ENCODE measurements at places on chromosomes 4 and X.

- no peak for DNase-seq
These were observed 2.8 kb upstream of the PCDH7 start for GRCh38 chr4:30717208-30718020.

GRCh38 chr4:65367306-65367705, 303.0 kb downstream of the EPHA5 start:
- no peak for DNase-seq

DNA sequence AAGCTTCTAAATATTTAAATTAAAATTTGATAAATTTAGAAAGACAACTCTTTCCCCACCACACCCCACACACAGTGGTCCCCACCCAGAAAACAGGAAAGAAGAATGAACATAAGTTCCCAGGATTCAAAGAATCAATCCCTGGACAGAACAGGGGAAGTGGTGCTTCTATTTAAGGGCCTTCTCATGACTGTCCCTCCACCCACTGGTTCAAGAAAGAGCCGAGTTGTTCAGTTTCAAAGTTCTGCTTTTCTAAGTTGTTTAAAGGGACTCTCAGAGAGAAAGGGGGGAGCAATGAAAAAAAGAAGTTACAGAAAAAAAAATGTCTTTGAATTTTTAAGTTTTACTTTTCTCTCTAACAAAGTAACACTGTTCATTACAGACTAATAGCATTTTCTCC, 195.8 kb downstream of the PDGFC start:
- DNase-seq, result no peak

- DNase-seq, result no peak
These were observed 1.6 kb upstream of the EXOC1 start for GRCh38 chr4:55851885-55852284.

GRCh38 chr4:7766086-7766485, 173.6 kb downstream of the AFAP1 start:
- DNase-seq, result no peak

DNA sequence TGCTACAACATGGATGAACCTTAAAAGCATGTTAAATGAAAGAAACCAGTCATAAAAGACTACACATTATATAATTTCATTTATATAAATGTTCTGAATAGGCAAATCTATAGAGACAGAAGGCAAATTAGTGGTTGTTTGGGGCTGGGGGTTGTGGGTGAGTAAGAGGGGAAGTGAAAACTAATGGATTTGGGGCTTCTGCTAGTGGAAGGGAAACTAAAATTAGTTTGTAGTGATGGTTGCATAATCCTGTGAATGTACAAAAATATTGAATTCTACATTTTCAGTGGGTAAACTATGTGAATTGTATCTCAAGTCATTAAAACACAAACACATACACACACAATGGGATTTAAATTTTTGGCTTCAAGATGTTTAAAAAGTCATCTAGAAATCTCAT, 25.4 kb upstream of the LIMCH1 start:
- no peak for DNase-seq

DNA sequence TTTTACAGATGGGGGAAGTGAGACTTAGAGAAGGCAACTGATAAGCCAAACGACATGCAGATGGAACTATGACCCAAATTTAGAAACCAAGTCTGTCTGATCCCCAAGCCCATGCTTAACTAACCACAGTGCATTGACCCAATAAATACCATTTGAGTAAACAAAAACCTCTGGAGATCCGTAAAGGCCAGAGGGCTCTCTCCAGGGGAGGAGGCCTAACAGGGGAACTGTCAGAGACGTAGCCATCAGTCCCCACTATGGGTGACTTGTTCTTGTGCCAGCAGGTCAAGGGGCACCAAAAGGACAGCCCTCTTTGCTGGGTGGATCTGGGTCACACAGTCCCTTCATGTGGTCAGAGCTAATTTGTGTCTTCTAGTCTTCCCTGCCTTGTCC, 420.2 kb downstream of the BCOR start:
- DNase-seq, result no peak

- DNase-seq, result no peak
These were observed 295.9 kb upstream of the TACR3 start for GRCh38 chr4:104015680-104016079.

GRCh38 chrX:11381464-11381863, 88.3 kb downstream of the AMELX start:
- DNase-seq, result no peak

DNA sequence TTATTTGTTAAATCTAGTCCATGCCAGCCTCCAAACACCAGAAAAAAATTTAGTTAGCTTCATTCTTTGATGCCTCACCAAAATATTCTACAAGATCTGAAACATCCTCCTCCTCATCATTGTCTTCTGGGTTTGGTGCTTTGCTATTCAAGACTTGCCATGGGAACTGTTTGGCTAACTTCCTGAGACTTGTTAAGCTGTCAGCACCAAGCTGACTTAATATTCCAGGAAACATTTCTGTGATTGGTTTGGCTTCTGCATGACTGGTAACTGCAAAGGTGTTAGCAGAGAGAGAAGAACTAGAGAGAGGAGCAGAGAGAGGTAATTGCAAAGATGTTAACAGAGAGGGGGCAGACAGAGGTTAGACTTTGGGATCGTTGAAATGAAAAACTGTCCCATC, 101.3 kb downstream of the PALLD start:
- no peak for DNase-seq

- no peak for DNase-seq
These were observed 97.1 kb upstream of the FAM9B start for GRCh38 chrX:9131066-9131465.

DNA sequence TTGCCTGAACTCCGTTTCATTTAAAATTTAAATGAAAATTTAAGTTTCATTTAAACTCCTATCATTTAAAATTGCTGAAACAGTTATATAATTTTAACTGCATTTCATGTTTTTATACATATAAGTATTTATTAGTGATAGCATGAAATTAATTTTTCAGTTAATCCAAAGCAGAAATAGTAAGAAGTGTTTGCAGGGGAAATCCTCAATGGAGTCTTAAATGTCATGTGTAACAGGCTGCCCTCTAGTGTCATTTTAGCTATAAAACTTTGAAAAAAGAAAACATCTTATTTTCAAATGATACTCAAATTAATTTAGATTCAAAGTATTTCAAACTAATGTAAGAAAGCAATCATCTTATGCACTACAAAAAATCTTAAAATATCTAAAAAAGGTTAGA, 27.2 kb downstream of the TAPT1 start:
- no peak for DNase-seq
